ENCODE measurements at places on chromosomes 5 and 9.

DNA sequence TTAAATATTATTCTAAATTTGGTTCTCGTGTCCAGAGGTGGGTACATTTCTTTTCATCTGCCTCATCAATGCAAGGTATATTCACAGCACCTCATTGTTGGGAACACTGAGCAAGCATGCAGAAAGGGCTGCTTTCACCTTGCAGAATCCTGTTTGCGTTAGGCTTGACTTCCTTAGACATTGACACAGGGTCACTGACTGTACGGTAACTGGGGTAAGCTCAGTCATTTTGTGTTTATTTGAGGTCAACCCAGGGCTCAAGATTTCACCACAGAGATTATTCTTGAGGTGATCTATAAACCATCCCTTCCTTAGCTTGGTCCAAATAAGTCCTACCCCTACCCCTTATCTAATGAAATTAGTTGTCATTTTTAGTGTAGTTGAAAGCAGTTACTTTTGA lies 1.7 kb upstream of the PTPDC1 start:
- no peak for DNase-seq

DNA sequence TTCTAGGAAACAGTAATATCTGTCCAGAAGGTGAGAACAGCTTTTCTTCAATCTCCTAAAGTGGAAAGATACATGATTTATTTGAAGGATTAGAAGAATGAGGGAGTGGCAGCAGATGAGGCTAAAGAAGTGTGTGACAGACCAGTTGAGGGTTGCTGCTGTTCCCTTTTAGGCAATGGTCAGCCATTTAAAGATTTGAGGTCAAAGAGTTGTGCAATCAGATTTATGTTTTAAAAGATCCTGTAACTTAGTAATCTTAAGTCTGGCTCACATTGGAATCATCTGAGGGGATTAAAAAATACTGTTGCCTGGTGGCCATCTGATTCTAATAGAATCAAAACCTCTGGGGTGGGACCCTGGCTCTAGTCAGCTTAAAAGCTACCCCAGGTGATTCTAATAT lies 4.3 kb upstream of the SGCD start:
- no peak for DNase-seq

DNA sequence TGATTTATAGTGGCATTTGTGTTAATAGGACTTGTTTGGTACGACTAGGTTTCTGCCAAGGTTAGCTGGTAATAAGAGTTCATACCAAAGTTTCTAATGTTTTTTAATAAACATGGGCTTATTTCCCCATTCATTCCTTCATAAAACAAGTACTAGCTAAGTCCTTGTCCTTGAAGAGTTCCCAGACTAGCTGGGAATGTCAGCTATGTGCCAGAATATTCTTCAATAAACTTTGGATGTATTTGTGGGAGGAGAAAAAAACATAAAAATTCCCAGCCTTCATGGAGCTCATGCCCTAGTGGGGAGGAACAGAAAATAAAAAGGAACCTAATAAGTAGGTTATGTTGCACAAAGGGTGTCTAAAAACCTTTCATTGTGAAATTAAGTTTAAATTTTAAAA lies 176.9 kb downstream of the DENND1A start:
- DNase-seq: no peak

DNA sequence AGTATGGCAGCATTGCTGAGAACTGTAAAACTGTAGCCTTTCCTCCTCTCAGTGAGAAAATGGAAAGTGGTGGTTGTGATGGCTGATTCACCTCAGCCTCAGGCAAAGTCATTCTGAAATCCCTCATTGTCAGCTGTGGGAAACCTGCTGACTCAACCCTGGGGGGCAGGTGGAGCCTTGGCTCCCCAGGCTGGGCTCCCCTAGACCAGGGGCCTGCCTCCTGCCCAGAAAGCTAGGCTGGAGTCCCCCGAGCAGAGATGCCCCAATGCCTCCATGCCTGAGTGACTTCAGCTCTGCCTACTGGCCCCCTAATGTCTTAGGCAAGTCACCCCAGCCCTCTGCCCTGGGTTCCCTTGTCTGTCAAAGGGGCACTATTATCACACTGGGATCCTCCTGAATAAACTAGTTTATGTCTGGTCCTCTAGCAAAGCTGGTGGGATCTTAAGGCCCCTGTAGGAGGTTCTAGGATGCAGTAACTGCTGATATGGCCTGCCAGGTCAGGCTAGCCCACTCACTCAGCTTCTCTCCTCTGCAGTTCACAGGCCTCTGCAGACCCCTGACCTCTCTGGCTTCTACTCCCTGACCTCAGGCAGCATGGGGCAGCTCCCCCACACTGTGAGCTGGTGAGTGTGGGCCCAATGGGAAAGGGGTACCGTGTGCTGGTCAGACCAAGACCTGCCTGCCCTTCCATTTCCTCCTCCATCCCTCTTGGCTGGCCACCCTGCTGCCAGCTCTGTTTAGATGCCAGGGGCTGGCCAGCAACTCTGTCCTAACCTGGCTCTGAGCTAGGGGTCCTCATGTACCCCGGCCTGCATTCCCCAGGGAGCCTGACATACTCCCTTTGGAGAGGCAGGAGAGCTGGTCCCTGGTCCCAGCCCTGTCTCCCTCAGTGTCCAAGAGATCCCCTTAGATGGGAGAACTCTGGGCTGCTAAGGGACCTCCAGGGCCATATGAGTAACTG lies 24.2 kb downstream of the TCF7 start:
- peak; percentile 65 for DNase-seq

DNA sequence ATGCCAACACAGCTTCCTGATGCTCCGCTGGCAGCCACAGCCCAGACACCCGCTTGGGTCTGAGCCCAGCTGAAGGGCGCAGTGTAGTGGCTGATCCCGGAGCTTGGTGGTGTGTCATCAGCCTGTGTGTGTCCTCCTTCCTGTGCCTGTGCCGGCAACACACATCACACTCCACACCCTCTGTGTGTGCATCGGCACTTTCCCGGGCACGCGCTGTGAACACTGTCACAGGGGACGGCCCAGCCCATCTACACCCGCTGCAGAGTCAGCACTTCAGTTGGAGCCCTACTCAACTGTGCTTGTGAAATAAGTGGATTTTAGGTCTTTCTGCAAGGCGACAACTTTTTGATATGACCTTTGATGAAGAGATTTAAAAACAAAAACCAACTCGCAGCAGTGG lies 189.4 kb downstream of the IRX2 start:
- DNase-seq: no peak

DNA sequence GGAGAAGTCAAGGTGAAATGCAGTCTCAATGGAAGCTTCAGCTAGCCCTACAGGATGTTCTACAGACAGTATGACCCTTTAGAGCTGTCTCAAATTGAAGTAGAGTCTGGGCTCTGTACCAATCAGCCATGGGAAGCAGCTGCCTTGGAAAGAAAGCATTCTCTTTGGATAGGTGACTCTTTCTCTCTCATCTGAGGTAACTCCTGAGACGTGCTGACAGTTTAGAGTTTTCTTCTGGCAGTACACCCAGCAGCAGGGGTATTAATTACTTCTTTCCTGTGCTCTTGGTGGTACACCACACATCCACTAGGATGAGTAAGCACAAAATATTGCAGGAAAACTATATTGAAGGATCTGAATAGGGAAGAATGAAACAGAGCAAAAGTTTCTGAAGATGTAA lies 329.6 kb upstream of the RGMB start:
- DNase-seq: no peak

- DNase-seq: no peak
These were observed 112.1 kb downstream of the SNCAIP start for GRCh38 chr5:122424132-122424531.
